ENCODE measurements at places on chromosomes 7 and 10.

GRCh38 chr10:7301006-7301778, 109.6 kb downstream of the SFMBT2 start:
- DNase-seq: peak; percentile 47

GRCh38 chr7:81029511-81029910, 110.7 kb upstream of the SEMA3C start:
- DNase-seq: no peak

GRCh38 chr10:129560361-129560760, 93.3 kb downstream of the MGMT start:
- no peak for DNase-seq

- DNase-seq: no peak
Measured at GRCh38 chr7:1209097-1209496, 23.6 kb upstream of the UNCX start.

DNA sequence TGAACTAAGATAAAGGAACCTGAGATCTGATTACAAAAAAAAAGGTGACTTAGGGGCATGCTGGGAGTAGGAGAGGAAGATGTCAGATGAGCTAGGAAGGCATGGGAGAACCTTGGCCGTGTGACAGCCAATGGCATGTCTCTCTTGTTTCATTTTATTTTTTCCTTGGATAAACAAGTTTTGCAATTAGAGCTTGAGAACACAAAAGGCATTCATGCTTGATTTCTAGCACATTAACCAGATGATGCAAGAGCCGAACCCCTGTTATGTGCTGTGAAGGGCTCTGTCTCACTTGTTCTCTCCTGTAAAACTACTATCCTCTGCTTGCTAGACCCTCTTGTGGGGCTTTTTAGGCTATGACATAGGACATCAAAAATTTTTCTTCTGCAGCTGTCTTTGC, 134.3 kb upstream of the ASAH2 start:
- no peak for DNase-seq

DNA sequence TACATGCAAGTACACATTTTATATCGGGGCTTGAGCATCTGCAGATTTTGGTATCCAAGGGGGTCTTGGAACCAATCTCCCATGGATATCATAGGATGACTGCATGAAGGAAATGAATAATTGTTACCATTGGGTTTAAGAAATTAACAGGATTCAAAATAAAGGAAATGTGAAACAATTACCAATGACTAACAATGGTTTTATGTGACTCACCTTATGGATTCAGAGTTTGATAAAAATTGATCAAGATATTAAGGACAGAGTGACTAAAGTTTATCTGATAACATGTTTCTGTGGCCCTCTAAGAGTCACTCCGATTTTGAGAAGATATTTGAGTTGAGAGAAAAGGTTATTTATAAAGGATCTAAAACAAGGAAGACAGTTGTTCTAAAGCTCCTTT, 93.0 kb upstream of the ODAD2 start:
- DNase-seq: no peak

- peak; percentile 84 for DNase-seq
Measured at GRCh38 chr7:157003756-157004520, 6.5 kb downstream of the MNX1 start.

- DNase-seq: peak; percentile 27
Measured at GRCh38 chr10:51607463-51607835, 91.9 kb downstream of the CSTF2T start.

GRCh38 chr7:103729026-103729425, 260.4 kb downstream of the RELN start:
- no peak for DNase-seq

DNA sequence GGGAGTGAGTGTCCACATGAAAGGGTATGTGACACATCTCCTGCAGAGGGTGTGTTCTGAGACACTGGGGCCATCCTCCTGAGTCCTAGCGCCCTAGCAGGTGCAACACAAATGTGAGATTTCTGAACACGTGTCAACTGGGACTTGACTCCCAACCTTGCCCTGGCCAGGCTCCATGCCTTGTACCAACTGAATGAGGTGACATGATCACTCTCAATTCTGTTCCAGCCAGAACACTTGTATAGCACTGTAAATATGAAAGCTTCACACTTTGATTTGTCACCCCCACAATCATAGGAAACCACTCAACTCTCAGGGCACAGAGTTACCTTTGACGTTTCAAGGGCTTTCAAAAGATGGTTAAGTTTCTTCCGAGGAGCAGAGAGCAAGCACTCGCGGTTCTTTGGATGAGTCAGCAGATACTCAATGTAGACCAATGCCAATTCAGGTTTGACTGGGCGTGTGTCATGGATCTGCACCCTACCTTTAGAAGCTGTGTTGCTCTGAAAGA, 48.6 kb downstream of the NCAPG2 start:
- no peak for DNase-seq

- DNase-seq: no peak
Measured at GRCh38 chr7:107027208-107027607, 17.3 kb upstream of the PRKAR2B start.

DNA sequence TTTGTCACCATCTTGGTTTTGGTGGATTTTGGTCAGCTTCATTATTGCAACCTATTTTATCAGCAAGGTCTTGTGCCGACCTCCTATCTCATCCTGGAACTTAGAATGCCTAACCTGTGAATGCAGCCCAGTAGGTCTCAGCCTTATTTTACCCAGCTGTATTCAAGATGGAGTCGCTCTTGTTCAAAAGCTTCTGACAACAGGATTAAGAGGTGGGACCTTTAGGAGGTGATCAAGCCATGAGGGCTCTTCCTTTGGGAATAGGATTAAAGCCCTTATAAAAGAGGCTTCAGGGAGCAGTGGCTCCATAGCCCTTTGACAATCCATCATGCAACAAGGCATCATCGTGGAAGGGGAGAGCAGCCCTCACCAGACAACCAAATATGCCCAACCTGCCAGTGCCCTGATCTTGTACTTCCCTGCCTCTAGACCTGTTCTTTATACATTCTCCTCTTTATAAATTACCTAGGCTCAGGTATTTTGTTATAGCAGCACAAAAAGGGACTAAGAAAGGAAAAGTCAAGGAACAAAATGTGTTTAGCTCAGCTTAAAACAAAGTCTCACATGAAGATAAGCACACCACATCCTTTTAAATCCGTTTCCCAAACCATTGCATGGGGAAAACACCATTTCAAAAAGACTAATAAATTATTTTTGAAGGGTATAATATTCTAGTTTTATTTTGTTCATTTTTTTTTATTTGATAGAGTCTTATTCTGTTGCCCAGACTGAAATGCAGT, 8.5 kb upstream of the MAP3K8 start:
- DNase-seq: no peak

GRCh38 chr7:39321909-39322498, 244.2 kb upstream of the YAE1 start:
- no peak for DNase-seq

DNA sequence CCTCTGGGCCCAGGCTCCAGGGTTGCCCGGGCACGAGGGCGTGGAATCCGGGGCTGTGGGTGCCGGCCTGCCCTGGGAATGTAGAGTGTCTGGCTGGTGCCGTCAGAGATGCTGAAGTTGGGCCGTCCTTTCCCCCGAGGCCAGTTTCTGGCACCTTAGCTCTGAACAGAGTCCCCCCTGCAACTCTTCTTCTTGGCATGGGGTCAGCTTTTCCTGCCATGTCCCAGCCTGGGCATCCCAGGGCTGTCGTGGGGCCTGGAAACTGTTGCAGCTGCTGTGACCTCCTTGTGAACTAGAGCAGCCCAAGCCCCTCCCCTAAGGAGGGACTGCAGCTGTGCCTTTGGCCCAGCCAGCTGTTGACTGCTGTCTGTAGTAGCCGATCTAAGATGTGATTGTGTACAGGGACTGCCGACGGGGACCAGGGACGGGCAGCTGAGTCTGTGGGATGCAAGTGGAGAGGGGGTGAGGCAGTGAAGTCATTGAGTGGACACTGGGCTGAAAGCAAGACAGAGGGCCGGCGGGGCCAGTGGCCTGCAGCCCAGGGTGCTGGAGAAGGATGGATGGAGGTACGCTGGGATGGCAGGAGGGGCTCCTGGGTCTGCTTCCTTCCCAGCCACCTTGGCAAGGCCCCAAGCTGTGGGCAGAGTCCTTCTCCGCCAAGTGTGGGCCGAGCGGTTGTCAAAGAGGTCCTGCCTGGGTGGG, 35.8 kb downstream of the GBX1 start:
- DNase-seq: no peak

DNA sequence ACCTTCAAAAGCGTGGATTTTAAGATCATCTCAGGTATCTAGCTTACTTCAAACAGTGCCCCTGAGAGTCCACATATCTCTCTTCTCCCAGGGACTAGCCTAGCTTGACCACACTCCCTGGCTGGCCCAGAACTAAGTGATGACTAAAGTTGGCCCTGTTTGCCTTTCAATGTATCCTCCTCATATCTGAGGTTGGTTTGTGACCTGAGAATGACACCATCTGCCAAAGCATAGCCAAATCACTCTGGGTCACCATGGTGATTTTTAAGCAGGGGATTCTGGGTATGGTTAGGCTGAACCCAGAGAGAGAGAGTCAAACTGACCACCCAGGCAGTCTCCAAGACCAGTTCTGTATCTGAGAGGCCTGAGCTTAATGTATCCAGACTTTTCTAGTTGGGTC, 16.2 kb downstream of the CNNM1 start:
- DNase-seq: no peak

DNA sequence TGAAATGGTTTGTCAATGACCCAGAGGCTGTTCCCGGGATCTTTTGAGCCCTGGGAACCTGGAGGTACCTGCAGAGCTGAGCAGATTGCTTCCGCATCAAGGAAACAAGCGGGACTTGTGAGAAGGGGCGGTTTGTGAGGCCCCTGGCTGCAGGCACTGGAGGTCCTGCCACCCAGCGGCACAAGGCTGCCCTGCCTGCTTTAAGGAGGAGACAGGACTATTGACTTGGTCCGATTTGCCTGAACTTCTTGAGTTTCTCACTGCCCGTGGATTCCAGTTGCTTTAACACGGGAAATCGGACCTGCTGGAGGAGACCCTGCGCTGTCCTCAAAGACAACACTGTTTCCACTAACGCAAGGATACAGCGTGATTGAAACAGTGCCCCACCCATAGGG, 130.1 kb downstream of the DNAJB6 start:
- DNase-seq: peak; percentile 61

DNA sequence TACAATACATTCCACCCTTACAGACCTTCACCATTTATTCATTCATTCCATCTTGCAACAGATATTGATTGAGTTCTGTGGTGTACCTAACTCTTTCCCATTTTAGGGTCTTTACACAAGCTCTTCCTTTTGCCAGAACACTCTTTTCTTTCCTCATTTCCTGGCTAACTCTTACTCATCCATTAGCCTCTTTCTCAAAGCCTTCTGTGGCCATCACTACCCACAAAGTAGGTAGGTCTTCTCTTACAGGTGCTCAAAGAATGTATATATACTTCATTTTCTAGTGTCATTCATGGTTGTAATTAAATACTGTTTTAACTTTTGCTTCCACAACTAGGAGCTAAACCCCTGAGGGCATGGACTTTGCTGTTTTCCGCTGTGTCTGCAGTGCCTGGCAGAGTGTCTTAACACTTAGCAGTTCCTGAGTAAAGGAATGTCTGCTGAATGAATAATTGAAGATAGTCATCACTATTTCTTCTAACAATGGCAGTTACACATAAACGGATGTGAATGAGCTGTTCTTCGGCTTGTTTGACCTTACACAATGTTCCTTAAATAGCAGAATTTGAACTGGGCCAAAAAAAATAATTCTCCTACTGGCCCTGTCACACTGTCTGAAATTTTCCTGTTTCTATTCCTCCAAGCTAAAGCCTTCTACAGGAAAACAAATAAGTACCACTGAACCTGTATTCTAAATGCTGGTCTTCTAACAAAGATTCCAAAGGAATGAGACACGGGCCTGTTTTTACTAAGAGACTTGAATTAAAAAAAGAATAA, 15.1 kb downstream of the BCAP29 start:
- DNase-seq: no peak

DNA sequence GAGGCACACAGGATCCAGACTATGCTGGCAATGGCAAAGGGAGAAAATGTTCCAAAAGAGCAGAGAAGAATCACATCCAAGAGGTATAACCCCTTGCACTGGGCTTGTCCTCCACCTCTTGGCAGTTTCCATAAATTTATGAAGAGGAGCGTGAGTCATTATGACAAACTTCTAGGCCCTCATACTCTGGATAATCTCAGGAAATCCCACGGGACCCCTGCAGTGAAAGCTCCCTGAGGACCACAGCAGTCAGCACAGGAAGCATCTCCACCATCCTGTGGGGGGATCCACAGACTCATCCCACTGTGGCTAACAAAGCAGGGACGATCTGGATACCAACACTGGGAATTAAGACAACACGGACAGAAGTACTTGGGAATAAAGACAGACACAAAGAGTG, 30.3 kb upstream of the GPAM start:
- no peak for DNase-seq

DNA sequence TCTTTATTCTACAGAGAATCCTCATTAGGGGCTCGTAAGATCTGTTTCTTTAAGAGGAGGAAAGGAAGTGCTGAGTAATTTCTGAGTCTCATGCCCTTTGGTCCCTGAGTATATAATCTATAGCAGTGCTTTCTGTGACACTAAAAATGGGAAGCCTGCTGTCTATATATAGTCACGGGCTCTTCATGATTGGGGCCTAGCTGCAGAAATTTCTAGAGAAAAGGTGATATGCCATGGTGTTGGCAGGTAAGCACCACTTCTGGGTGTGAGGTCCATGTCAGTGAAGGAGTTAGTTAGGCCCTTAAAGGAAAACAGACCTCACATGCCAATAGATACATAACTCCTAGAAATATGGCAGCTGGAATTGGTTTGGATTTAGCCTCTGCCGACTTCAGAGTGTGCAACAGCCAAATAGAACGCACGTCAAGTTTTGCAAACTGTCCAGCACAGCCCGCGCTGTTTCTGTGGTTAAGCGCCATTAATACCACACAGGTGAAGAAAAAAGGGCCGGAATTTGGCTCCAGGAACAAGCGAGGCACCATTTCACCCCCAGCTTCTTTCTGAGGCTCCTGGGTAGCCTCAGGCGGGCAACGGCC, 123.2 kb downstream of the TACC2 start:
- DNase-seq: no peak

DNA sequence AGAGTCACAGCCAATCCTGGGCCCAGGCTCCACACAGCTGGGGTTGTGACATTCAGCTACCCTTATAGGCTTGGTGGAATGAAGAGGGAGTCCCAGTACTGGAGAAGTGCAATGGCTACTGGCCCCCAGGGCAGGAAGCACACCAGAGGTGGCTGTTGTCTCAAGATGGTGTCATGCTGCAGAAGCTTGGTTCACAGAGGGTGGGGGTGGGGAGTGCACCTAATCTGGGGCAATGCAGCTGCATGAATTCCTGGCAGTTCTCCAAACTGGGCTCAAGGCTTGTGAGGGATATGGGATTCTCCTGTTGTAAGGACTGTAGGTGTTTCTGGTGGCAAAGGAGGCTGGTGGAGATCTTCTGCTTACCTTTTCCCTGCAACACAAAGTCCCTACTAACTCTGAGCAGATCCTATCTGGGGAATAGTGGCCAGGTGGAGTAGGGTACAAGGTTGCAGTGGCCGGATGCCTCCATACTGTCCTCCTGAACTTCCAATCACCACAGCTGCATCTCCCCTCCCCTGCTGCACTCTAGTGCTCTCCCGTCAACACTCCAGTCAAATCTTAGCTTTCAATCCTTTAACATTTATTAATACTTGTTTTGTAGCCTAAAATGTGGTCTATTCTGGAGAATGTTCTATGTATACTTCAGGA, 27.4 kb upstream of the PLA2G12B start:
- DNase-seq: no peak

- no peak for DNase-seq
Measured at GRCh38 chr7:123735539-123735938, 13.3 kb downstream of the WASL start.

All from neural progenitor cell (in vitro differentiated cells).